ENCODE measurements at places on chromosomes 5 and 9. TPM values are rescaled to one million over a fixed set of nuclear protein-coding genes. Genes with fewer than 3 reads are reported as not detected.

GRCh38 chr9:111983484-111983908 is 86.9 kb downstream of the UGCG start:
- no peak for DNase-seq

GRCh38 chr5:140311011-140311467 is 8.1 kb upstream of the PFDN1 start:
- no peak for DNase-seq

- no peak for DNase-seq
Measured at GRCh38 chr5:96235008-96235910, 197.8 kb downstream of the PCSK1 start.

TRPM6 gene
- total RNA-seq = 0.47 TPM

PCDHGA7 gene
- total RNA-seq = 4.4 TPM

CAMSAP1 gene
- 57.6 TPM for total RNA-seq

GRIA1 gene
- 1.7 TPM for total RNA-seq
